ENCODE measurements at places on chromosomes 7 and 10.
A peak's percentile ranks its signal among the peaks of the same experiment; 100 is the strongest.

DNA sequence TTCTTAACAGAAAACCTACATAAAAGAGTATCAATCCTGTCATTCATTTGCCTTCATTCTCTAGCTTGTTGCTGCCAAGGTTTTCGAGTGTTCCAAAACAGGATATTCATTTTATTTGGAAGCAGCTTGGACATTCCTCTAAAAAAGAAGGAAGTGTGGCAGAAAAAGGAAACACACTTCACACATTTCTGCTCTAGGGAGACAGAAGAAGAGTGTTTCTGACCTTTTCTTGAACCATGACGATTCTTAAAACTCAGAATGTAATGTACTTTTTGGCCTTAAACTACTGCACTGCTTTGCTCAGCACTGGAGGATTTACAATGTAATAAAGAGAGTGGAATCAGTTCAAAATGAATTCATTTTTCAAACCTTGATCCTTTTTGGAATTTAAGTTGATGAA lies 81.3 kb downstream of the SEMA3A start:
- DNase-seq: no peak

GRCh38 chr7:88289564-88290025 lies 17.1 kb downstream of the STEAP4 start:
- DNase-seq: no peak

DNA sequence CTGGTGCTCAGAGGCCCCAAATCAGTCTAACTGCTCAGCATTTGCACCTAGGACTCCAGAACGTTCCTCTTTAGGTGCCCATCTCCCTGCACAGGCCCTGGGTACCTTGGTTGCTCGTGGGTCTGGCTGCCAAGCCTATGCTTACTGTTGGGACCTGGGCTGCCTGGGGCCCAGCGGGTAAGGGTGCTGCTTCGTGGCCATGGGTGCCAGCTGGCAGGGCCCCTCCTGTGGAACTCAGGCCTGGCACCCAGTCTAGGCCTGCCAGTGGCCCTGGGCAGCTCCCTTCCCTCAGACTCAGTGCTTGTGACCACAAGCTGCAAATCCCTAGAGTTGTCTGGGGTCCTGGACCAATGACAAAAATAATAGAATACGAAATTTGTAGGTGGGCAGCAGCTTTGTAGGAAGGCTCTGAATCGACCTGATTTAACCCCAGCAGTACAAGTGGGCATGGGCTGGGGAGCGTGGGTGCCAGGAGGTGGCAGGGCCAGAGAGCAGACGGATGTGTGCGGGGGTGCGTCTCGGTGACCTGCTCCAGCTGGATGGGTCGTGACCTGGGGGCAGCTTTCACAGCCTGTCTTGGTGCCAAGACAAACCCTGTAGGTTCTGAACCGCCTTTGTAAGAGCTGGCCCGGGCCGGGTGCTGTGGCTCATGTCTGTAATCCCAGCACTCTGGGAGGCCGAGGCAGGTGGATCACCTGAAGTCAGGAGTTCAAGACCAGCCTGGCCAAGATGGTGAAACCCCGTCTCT lies 69.7 kb downstream of the MKI67 start:
- no peak for DNase-seq

- DNase-seq: no peak
Measured at GRCh38 chr7:51027106-51027934, 244.6 kb upstream of the GRB10 start.

- no peak for DNase-seq
Measured at GRCh38 chr7:26937939-26938623, 73.7 kb upstream of the SKAP2 start.

DNA sequence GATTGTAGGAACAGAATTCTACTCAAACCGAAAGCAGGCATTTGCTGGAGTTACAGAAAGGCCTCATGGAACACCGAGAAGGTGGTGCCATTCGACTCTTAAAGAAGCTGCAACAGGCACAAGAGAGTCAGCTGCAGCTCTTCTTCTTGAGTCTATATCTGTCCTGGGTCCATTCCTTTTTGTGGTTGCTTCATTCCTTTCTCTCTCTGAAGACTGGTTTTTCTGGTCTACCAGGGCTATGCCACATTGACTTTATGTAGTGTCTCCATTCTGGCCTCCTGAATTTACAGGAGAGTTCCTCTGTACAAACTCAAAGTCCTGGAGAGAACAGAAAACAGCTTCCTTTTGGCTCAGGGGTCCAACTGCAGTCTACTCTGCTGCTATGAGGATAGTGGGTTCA lies 132.8 kb downstream of the CFTR start:
- DNase-seq: no peak

- no peak for DNase-seq
Measured at GRCh38 chr10:77455561-77455960, 182.0 kb downstream of the KCNMA1 start.

- no peak for DNase-seq
Measured at GRCh38 chr7:85341973-85342372, 155.1 kb upstream of the SEMA3D start.

DNA sequence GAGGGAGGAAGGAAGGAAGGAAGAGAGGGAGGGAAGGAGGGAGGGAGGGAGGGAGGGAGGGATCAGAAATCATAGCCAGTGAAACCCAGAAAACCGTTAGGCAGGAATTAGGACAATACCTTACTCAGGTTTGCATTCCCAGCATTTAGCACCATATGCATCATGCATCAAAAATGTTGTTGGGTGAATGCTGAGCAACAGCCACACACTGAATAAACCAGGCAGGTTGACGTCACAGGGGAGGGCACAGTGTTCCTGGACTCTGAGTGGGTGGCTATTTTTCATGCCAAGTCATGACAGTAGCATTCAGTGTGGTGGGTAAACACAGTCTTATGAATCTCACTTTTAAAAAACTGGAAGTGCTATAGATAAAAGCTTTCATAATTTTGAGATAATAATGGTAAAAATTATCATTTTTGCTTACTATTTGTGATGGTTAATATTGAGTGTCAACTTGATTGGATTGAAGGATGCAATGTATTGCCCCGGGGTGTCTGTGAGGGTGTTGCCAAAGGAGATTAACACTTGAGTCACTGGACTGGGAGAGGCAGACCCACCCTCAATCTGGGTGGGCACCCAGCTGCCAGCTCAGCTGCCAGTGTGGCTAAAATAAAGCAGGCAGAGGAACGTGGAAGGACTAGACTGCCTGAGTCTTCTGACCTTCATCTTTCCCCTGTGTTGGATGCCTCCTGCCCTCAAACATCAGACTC lies 199.1 kb upstream of the PRKCQ start:
- no peak for DNase-seq

GRCh38 chr10:19611775-19612174 lies 204.5 kb upstream of the PLXDC2 start:
- DNase-seq: no peak

GRCh38 chr10:71720288-71720687 lies 710 bp upstream of the C10orf105 start:
- DNase-seq: no peak

- DNase-seq: no peak
Measured at GRCh38 chr7:137873979-137874777, 27.4 kb upstream of the DGKI start.

DNA sequence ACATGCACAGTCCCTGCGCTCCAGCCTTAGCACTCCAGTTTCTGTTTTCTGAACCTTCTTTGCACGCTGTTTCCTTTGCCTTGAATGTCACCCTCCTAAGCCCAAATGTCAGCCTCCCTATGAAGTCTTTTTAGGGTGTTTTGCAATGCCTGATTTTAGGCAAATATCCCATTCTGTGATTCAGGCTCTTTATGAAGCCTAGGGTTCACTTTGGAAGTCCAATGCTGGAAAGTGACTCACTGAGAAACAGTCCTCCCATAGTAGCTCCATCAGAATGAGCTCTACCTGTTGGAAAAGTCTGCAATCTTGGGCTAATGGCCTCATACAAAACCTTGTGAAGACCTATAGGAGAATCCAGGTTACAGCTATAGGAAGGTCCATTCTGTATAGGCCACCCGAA lies 5.3 kb downstream of the LAMB4 start:
- DNase-seq: no peak

- DNase-seq: no peak
Measured at GRCh38 chr10:52284416-52285013, 29.6 kb upstream of the DKK1 start.

GRCh38 chr7:96414931-96415292 lies 93.0 kb upstream of the SLC25A13 start:
- DNase-seq: peak; percentile 59

DNA sequence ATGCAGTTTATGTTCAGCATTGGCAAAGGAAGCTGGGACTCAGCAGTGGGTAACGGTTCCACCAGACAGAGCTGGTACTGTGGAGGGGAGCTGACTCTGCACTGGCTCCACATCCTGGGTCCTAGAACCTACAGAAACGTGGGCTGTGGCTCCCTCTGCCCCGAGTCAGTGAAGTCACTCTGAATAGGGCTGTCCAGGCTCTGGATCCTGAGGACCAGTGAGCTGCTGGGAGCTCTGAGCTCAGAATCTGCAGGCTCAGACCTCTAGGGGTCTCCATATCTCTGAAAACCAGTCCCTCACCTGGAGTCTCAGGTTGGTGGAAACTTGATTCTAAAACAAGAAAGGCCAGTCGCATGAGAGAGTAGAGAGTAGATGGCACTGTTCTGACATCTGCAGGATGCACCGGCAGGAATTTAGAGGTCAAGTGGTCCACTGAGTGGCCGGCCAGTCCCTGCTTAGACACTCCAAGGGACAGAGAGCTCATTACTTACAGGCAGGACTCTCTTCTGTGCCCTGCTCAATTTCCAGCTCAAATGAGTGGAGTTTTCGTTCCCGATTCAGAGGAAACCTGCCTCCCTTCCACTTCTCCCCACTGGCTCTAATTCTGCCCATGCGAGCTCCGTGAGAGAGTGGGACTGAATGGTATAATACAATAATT lies 18.6 kb downstream of the NPFFR1 start:
- no peak for DNase-seq

GRCh38 chr10:91901784-91902677 lies 7.3 kb downstream of the FGFBP3 start:
- DNase-seq: no peak

DNA sequence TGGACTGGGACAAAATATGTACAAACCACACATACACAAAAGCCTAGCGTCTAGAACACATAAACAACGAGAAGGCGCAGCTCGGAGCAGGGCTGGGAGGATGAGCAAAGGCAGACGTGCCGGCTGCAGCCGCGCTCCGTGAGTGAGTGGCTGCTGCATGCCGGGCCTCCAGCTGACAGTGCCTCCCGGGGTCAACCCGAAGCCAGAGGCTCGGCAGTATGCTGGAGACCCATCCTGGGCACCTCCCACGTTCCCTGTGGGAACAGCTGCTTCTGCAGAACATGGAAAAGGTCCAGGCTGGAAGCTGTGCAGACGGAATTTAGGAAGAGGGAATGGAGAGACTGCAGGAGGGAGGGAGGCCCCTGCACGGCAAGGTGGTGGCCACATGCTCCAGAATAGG lies 3.6 kb upstream of the GPR146 start:
- peak; percentile 20 for DNase-seq

GRCh38 chr7:98548370-98548769 lies 68.7 kb upstream of the NPTX2 start:
- DNase-seq: no peak

DNA sequence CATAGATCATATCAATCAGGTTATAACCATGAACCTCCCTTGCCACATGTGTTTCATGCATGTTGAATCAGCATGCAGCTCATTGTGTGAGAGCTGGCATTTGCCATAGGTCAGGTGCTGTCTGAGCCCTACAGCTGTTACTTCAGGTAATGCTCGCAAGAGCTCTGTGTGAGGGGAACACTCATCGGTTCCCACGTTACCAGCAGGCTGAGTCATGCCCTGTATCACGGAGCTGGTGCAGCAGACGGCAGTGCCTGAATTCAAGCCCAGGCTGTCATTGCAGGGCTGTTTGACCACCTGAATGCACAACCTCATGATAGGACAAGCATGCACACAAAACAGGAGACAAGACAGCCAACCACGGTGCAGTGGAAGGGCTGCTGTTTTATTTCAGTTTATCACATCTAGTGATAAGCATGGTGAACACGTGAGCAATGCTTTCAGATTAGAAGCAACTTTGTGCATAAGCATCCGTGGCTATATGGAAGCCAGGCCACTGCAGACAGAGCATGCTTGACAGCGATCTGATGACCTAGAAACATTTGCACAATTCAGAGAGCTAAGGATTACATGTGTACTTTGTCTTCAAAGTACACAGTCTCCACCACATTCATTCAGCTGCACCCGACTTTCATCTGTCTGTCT lies 56.4 kb upstream of the PFKP start:
- DNase-seq: no peak

- DNase-seq: peak; percentile 16
Measured at GRCh38 chr10:94546049-94546900, 687 bp downstream of the HELLS start.

- DNase-seq: no peak
Measured at GRCh38 chr10:34834274-34834673, 19.2 kb upstream of the PARD3 start.

DNA sequence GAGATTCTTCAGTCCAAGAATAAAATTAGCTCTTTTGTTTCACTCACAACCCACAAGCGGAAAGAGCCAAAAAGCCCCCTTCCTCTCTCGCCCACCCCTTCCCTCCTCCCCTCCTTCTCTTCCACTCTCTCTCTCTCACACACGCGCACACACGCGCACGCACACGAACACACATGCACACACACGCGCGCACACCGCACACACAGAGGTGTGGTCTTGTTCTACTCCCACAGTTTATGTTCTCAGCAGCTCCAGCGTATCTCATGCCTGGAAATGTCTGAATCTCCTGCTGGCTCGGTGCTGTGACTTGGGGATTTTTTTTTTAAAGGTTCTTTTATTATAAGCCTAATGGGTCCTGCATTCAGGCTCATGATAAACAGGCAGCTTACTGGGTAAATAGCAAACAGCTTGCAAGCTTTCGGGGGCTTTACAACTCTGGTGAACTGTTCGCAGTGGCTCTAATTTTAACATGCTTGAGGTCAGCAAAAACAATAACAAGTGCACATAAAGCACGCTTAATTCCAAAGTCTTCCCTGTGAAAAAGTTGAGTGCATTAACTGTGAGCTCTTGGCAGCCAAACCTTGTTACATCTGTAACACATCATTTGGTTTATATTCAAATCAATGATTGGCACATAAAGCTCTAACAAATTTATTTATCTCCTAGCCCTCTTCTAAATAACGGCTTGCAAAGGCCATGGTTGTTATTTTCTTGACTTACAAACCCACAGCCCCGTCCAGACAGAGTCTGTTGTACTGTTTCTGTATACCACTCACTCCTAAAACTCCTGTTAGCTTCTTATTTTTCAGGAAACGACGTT lies 424.1 kb upstream of the MGMT start:
- DNase-seq: no peak

DNA sequence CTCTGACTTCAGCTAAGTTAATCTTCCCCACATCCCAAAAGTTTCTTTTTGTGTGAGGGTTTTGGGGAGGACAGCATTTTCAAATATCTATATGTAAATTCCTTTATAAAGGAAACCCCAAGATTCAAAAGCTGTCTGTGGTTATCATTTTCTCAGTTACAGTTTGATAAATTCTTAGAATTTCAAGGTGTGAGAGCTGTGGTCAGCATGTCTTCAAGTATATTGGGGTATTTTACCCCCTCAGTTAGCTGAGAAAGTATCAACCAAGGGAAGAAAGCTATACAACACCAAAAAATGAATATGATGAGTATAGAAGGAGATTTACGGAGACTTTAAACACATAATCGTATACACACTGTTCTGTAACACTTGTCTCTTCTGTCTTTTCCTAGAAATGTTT lies 109.2 kb downstream of the SND1 start:
- DNase-seq: no peak

- no peak for DNase-seq
Measured at GRCh38 chr7:74395745-74396311, 57.9 kb upstream of the GTF2IRD1 start.

GRCh38 chr7:71236230-71237105 lies 104.5 kb downstream of the GALNT17 start:
- no peak for DNase-seq

GRCh38 chr7:30627026-30627425 lies 32.3 kb downstream of the GARS1 start:
- DNase-seq: no peak

Measured in NCI-H345 (cell line).